ENCODE measurements at places on chromosomes 3 and 15.

DNA sequence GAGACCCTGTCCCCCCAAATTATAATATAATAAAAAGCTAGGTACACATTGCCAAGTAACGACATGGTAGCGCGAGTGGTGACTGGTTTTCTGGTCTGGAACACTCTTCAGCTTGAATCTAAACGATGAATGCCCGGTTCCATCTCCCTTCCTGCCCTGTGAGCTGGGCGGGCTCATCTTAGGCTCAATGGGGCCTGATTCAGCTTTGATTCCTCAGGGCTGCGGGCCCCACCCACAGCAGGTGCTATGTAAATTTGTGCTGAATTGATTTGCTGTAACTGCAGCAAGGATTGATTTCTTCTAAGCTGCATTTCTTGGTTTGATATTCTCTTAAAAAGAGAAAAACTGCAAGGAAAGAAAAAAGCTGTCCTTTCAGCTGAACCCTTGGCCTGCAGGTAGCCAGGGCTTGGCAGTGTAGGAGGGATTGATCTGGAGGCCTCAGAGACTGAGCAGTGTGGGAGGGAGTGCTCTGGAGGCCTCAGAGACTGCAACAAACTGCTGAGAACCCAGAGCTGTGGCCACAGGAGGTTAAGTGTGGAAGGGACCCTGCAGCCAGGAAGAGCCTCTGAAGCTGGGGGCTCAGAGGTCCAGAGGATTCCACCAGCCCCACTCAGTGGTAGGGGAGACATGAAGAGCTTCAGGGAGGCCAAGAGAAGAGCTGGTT, 231.6 kb downstream of the XXYLT1 start:
- DNase-seq: no peak

- no peak for DNase-seq
Measured at GRCh38 chr15:70281811-70282307, 184.1 kb upstream of the TLE3 start.

GRCh38 chr15:74651242-74651741, 35.7 kb downstream of the CLK3 start:
- DNase-seq: no peak

DNA sequence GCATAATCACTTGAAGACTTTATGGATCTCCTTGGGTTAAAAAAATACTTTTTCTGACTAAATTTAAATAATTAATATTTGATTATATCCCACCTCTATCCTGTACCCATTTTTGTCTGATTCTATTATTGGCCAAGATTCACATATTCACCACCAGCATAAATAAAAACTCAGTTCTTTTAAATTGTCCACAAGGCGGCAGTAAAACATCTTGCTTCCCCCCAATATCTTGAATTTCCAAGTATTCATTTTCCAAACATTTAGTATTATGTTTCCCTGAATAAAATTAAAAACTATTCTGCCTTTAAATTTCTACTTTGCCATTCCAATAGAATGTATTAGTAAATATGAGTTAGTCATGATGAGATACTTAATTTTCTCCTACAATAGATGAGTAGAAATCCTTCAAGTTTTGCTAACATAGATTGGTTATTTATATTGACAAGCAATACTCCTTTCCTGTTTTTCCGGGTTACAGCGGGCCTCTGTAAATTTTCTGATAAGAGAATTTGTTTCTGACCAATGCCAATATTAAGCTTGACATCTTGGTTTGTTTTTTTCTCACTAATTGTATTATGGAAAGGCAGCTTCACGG, 218.7 kb upstream of the MDFIC2 start:
- no peak for DNase-seq

GRCh38 chr3:119258915-119259314, 18.2 kb upstream of the B4GALT4 start:
- no peak for DNase-seq

GRCh38 chr15:96896766-96897165, 566.3 kb downstream of the NR2F2 start:
- DNase-seq: no peak

Measured in right lung (tissue), 10 donors.